Mesenteric fat pad (tissue), 1 donor: ENCODE measurements at places on chromosomes 3 and 15. TPM values are rescaled to one million over a fixed set of nuclear protein-coding genes. Genes with fewer than 3 reads are reported as not detected.

The CHDH gene
- total RNA-seq, result 1.4 TPM

The ARRDC4 gene
- 24.0 TPM for total RNA-seq

The TMCO5A gene
- total RNA-seq, result not detected

The DGKG gene
- total RNA-seq, result 1.7 TPM

The SI gene
- 1.0 TPM for total RNA-seq

The ONECUT1 gene
- total RNA-seq, result not detected

The PCLAF gene
- 0.35 TPM for total RNA-seq

The SPINK8 gene
- not detected for total RNA-seq

The NPAP1 gene
- not detected for total RNA-seq

The MUC4 gene
- total RNA-seq, result not detected

The IL5RA gene
- total RNA-seq, result not detected

The GALNT15 gene
- 275 TPM for total RNA-seq

The ASTE1 gene
- 5.5 TPM for total RNA-seq

The DUOX2 gene
- 0.80 TPM for total RNA-seq

The SLCO2A1 gene
- 40.1 TPM for total RNA-seq

The PDCD7 gene
- 22.9 TPM for total RNA-seq

The PLA2G4F gene
- total RNA-seq, result not detected

The FSIP1 gene
- not detected for total RNA-seq

The NRG4 gene
- total RNA-seq, result not detected

The CCDC80 gene
- total RNA-seq, result 426 TPM

The NOX5 gene
- total RNA-seq, result 0.19 TPM

The ECE2 gene
- not detected for total RNA-seq

The ITIH1 gene
- total RNA-seq, result not detected

The KLHL18 gene
- total RNA-seq, result 33.7 TPM

The C15orf40 gene
- total RNA-seq, result 21.5 TPM

The CLDN1 gene
- total RNA-seq, result 0.10 TPM

The NR2E3 gene
- not detected for total RNA-seq

The PFN2 gene
- 33.9 TPM for total RNA-seq

The ASB14 gene
- not detected for total RNA-seq

The CFAP100 gene
- not detected for total RNA-seq

The TBC1D23 gene
- total RNA-seq, result 42.0 TPM

The XCR1 gene
- total RNA-seq, result 0.16 TPM
